Activated CD8-positive, alpha-beta memory T cell treated with anti-CD3 and anti-CD28 coated beads, Interleukin-2, amount 50 U/mL, for 4 hours (primary cell): ENCODE measurements at places on chromosomes 3 and 15.

GRCh38 chr15:70741107-70741531, 22.2 kb downstream of the UACA start:
- DNase-seq: no peak

DNA sequence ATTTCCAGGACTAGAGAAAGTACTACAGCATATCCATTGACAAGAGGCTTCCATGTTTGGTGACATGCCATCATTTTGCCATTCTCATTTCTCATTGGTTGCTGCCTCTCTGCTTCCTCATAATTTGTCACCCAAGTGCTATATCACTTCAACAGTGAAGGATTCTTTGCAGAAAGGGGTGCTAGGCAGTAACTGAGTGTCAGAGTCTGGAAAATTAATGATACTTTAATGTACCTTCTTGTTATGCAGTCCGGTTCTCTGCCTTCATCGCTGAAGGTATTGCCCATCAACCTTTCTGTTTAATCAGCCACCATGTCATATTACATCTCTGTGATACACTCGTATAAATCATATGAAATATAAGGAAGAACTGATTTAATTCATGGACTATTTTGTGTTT, 550.3 kb downstream of the ROBO2 start:
- no peak for DNase-seq

- no peak for DNase-seq
Measured at GRCh38 chr3:86890741-86891396, 100.1 kb downstream of the VGLL3 start.

- no peak for DNase-seq
Measured at GRCh38 chr3:196012941-196013476, 68.9 kb downstream of the TFRC start.

GRCh38 chr3:13149330-13150108, 76.3 kb upstream of the IQSEC1 start:
- no peak for DNase-seq

DNA sequence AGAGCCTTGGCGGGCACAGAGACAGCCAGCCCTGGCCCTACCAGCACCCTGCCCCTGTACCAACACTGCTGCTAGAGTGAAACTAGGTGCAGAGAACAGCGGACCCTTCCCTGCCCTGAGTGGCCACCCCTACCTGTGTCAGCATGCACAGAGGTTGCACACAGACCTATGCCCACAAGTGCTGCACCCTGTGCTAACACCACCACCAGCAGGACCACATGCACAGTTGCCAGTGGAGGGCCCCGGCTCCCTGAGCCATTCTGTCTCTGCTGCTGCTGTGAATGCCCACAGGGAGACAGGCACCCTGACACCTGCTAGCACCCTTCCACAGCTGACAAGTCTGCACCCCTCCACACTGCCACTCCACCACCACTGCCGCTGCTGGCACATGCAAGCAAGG, 131.8 kb downstream of the NEK11 start:
- DNase-seq: no peak

DNA sequence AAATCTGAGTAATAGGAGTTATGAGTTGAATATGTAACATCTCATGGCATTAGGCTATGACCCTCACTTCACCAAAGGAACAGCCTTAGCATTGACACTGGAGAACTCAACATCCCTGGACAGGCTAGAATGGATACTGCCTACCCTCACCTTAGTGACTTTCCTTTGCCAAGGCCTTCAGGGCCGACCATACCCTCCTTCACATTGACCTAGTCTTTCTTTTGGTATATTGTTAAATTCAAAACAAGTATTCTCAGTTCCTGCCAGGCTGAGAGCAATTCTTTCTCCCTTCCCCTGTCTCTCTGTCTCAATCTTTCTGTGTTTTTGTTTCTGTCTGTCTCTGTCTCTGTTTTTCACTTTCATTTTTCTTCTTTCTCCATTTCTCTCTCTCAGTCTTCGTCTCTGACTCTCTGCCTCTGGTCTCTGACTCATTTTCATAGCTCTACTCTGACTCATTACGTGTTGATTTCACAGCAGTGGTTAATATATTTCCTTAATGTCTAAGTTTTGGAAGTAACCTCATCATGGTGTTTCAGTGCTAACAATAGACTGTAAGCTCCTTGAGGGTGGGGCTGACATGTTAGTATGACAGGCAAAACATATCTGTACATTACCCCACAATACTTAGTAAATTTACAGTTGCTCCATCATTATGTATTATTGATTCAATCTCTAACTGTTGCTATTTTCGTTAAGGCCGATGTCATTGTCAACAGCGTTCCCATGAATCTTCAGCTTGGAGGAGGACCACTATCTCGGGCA, 32.5 kb downstream of the PARP15 start:
- no peak for DNase-seq

- no peak for DNase-seq
Measured at GRCh38 chr3:39435006-39435748, 28.7 kb downstream of the RPSA start.

DNA sequence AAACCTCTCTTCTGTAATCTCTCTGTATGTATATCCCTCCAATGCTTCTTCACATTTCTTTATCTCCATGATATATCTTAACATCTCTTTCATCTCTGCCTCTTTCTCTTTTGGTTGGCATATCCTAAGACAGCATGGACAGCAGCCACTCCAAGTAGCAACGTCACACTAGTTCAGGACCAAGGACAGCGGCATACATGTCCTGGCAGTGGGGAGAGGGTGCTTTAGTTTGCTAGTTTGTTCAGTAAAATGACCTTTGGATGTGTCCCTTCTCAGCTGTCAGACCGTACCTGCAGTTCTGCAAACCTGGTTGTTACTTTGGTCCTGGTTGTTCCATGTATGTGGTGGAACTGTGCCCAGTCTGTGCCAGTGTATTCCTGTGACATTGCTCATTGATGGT, 225.6 kb upstream of the ROPN1 start:
- no peak for DNase-seq

GRCh38 chr15:47422881-47423665, 294.2 kb upstream of the SEMA6D start:
- no peak for DNase-seq

GRCh38 chr3:100717063-100717462, 7.8 kb downstream of the TFG start:
- DNase-seq: no peak
